Stromal cell of bone marrow (primary cell): ENCODE measurements at places on chromosomes 5 and 9.

DNA sequence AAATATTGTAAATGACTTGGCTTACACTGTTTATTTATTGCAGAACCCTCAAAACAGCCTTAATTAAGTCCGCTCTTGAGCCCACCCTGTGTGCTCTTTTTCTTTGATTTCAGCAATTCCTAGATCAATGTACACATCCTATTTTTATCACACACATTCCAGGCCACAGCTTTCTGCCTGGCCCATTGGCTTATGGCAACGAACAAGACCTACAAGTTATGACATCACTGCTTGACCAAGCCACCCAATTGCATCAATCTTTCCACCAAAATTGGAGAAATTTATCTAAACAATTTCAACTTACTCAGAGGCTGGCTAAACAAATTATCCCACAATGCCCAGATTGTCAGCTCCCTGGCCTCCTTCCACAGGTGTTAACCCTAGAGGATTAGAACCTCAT, 158.4 kb downstream of the CPLANE1 start:
- no peak for DNase-seq

- DNase-seq: no peak
Measured at GRCh38 chr9:129182625-129183494, 4.8 kb upstream of the IER5L start.

- no peak for DNase-seq
Measured at GRCh38 chr5:72070529-72070928, 36.7 kb upstream of the MAP1B start.

DNA sequence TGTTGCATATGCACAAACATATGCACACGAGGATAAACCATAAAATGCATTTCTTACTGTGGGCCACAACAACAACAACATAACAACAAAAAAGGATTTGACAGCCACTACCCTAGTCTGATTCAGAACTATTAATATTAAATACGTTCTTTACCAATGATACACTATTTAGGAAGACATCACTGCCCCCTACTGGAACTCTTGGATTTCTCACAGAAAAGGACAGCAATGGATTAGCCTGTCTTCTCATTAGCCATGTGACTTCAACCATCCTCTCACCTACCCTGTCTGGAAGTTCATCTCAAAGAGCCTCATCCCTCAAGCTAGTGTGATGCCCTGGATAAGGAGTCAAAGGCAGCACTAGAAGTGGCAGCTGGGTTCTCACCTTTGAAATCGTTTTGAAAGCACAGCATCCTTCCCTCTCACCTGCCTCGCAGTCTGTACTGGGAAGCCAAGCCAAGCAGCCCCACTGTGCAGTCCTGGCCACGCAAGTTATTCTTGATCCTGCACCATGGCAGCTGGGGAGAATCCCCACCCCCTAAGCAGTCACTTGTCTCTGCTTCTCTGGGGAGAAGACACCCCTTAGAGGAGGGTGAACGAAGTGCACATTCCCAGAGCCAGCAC, 64.6 kb downstream of the SH3TC2 start:
- DNase-seq: no peak

DNA sequence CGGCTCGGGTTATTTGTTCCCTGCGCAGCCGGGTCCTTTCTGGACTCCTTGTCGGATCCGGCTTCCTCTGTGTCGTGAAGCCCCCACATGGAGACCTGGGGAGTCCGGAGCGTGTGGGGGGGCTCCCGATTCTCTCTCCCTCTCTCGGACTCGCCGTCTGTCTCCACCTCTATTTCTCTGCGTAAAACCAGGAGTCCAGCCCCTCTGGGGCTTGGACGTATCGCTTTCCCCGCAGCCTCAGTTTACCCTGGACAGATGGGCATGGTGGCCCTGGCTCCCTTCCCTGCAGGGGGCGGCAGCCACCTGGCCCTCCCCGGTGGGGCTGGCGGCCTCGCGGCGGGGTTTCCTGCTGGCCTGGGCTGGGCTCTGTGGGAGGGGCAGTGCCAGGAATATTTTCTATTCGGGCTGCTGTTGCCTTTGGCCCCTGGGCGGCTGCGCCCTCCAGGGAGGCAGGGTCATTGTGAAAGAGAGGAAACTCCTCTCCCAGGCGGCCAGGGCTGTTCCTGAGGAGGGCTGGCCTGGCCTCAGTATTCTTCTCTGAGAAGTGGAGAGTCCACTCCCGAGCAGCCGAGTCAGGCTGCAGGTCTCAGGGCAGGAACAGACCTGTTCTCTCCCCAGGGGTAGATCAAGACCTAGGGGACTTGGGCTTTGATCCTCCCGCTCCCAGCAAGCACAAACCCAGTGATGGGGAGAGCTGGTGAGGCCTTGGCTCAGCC, 665 bp downstream of the ASS1 start:
- DNase-seq: no peak

GRCh38 chr5:126707080-126707479, 69.9 kb upstream of the LMNB1 start:
- no peak for DNase-seq

GRCh38 chr9:97418880-97419279, 7.0 kb downstream of the TDRD7 start:
- DNase-seq: no peak

- no peak for DNase-seq
Measured at GRCh38 chr9:95134457-95134881, 183.0 kb downstream of the FANCC start.

GRCh38 chr5:172669386-172670004, 28.4 kb downstream of the NEURL1B start:
- DNase-seq: no peak

DNA sequence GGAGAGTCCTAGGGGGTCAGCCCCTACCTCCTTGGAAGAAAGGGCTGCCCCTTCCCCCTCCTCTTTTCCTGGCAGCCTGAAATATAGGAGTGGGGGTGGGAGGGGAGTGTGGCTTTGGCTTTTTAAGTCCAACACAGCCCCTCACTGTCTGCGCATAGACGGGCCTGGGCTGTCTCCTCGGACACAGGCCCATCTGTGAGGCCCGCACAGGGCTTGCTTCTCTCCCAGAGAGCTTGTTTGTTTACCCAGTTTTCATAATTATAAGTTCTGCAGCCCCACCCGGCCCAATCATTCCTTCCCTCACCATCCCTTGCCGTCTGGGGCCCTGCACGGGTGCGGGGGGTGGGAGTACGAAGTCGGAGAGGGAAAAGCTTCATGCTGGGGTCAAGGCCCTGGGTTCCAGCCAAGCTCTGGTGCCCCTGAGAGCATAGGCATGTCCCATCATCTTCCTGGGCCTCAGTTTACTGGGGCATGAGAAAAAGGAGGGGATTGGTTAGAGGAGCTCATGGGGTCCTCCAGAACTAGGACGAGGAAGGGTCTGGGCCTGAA, 54.0 kb upstream of the STXBP1 start:
- DNase-seq: no peak

DNA sequence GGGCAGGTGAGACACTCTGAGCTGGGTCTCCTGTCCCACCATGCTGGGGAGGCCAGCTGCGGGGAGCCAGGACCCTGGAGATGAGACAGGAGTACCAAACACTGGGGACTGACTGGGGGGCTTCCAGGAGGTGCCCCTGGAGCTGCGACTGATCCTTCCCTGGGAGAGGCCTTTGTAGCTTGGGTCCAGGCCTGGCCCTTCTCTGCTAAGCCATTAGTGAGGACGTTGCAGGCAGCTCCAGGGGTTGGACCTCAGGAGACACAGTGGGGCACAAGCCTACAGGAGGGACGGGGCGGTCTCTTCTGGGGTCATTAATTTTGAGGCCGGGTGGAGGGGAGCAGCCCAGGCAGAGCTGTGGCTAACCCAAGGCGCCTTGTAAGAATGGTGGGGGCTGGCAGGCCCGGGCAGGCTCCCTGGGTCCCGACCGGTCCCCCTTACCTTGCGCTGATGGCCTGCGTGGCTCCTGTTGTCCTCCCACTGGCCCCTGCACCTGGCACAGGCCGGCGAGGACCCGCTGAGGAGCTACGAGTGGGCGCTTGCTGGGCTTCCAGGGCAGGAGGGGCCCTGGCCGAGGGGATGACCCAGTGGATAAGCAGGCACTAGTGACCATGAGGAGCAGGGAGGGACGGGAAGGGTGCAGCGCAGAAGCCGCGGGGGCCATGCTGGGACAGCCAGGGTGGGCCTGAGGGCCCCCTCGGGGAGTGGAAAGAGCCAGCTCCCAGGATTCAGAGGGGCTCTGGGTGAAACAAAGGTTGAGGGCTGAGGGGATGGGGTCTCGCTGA, 5.1 kb downstream of the MRPS2 start:
- DNase-seq: no peak

DNA sequence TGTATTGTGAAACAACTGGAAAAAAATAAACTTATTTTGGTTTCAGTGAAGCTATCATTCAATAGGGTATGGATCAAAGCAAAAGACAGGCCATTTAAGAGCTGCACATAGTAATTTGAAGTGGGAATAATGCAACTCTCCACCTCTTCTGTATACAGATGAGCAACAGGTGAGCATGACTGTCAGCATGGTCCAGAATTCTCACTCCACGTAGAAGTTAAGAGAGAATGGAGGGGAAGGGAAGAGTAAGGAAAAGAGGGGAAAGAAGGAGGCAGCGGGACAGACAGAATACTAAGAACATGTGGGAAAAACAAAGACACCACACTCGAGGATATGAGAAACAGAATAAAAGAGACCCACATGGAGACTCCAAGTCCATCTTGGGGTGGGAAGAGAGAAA, 396.1 kb upstream of the GRIA1 start:
- DNase-seq: no peak

DNA sequence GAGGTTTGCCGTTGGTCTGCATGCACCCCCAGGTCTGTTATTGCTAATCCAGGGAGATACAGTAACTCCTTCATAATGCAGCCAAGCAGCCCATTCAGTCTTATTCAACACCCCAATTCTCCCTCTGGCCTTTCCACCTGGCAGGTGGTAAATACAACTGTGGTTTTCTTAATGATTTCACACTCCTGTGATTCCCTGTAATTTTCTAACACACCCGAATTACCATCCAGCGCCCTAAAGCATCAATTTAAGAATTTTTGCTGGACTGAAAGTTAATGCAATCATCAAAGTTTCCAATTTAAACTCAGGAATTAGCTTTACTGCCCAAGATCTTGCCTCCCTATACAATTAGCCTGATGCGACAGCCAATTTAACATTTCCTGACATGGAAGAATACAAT, 62.5 kb downstream of the GNAQ start:
- DNase-seq: no peak

DNA sequence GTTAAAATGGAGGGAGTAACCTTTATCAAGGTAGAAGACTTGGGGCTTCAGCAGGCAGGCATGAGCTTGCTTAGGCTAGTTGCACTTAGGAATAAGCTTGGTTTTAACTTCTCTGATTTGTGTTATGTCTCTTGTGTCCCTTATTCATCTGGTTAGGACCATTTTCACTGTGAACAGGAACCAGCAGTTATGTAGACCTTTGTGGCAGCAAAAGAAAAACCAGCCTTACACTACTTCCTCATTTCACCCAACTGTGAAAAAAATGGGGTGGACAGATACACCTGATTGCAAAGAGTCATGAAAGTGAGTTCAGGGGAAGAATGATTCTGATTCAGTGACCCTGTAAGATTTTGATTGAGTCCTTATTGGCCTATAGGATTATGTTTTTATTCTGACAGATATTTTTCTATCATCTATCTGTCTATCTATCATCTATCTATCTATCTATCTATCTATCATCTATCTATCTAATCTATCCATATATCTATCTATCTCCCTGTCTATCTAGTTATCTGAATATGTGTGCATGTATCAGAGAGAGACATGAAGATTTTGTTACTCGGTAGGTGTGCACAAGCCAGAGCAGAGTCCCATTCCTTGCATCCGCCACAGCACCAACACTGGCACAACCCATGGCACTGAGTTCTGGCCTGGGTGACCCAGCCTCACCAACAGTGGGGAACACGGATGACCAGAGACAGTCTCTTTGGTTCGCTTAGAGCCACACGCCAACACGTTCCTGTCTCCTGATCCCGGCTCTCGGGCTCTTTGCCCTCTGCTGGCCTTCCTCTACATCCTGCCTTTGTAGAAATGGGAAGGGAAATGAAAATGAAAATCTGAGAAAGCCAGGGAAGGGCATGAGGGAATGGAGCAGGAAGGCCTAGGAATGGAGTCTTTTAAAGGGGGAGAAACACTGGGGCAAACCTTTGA, 1.3 kb upstream of the ZNF366 start:
- DNase-seq: no peak

- no peak for DNase-seq
Measured at GRCh38 chr9:26346942-26347477, 545.6 kb downstream of the CAAP1 start.

DNA sequence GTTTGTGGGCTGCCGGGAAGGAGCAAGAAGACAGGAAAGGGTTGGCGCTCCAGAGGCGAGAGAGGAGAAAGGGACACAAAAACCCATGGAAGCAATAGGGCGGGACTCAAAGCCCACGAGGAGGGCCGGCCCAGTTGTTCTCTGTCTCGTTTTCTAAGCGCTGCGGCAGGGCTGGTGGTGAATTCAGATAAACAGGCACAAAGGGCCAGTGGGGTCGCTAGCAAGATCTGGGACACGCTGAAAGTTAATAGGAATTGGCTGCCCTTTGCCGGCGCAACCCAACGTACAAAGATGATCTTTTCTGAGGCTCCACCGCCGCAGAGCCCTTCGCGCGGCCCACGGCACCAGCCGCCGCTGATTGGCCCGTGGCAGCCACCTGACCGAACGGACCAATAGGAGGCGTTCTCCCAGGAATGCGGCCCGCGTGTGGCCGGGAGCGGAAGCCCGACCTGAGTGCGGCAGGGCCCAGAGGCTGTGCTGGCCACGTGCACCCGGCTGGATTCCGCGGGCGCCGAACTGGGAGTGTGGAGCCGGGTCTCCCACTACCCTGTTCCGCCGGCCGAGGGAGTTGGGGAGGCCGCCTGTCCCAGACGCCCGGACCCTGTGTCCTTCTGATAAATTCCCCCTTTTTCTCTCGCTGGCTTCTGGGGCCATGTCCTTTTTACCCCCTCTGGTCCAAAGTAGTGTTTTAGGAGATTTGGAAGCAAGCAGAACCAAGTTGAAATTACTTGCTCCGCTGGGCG, 16.8 kb upstream of the NSD1 start:
- peak; percentile 65 for DNase-seq

DNA sequence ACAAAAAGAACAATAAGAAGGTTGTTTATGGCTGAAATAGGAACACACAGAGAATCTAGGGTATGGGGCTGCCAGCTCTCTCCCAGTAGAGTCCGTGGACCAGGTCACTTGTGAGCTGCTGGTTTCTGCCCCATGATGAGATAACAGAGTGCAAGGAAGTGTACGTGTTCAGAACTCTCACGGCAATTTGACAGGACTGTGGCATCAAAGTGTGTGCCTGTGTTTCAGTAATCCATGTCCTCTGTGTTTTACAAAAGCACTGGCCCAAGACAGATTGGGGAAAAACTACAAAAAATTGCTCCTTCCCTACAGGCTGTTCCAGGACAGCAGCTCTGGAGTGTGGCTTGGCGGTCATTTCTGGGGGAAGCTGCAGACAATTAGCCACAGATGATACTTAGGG, 184.6 kb downstream of the AUH start:
- DNase-seq: no peak

- DNase-seq: no peak
Measured at GRCh38 chr9:32010322-32010721, 374.1 kb upstream of the ACO1 start.

GRCh38 chr5:148839960-148840359, 13.5 kb downstream of the ADRB2 start:
- no peak for DNase-seq

DNA sequence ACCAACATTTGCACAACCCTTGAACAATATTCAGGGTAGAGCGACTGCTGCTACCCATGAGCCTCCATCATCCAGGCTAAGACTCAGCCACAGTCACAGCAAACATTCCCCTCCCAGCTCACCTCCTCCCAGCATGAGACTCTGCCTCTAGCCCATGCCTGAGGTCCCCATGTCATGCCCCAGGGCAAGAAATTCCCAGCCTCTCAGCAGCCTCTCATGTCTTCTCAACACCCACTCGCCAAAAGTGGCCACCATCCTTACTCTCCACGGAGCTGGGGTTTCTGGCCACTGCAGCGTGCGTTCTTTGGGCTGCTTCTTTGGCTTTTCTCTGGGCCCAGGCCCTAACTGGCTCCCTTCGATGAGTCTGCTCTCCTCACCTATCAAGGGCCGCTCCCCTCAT, 82.2 kb downstream of the NSUN2 start:
- DNase-seq: no peak
